ENCODE measurements at places on chromosomes 13 and 19. TPM values are rescaled to one million over a fixed set of nuclear protein-coding genes. Genes with fewer than 3 reads are reported as not detected.

The LHFPL6 gene
- 5.3 TPM for total RNA-seq

The PKN1 gene
- total RNA-seq: 22.1 TPM

The DNM2 gene
- 89.7 TPM for total RNA-seq

The HOMER3 gene
- total RNA-seq: 129 TPM

The PRRG2 gene
- total RNA-seq: 6.3 TPM

The ZNF90 gene
- total RNA-seq: 2.7 TPM

The BORCS8 gene
- 18.2 TPM for total RNA-seq

The SAE1 gene
- total RNA-seq: 108 TPM

The ZNF878 gene
- total RNA-seq: not detected

The SOX1 gene
- total RNA-seq: not detected

The SHISA2 gene
- total RNA-seq: 0.51 TPM

The FFAR2 gene
- total RNA-seq: not detected

The POSTN gene
- total RNA-seq: 1.5 TPM

The DENND1C gene
- total RNA-seq: under 0.01 TPM

All from bronchial epithelial cell (primary cell).